Bronchial epithelial cell (primary cell): ENCODE measurements at places on chromosomes 13 and 19. TPM values are rescaled to one million over a fixed set of nuclear protein-coding genes. Genes with fewer than 3 reads are reported as not detected.

The RNF113B gene
- not detected in 2 replicates for total RNA-seq

The SERTAD3 gene
- total RNA-seq, result 23.2 and 33.7 TPM in 2 replicates

The HRC gene
- total RNA-seq, result not detected in 2 replicates

The ZNF66 gene
- 1.6 and 1.8 TPM in 2 replicates for total RNA-seq

The PTPRH gene
- total RNA-seq, result 3.9 and 7.4 TPM in 2 replicates

The MCEMP1 gene
- total RNA-seq, result not detected in 2 replicates

The CXCL17 gene
- total RNA-seq, result 1.1 and 5.8 TPM in 2 replicates

The CPAMD8 gene
- total RNA-seq, result 0.53 and 1.9 TPM in 2 replicates

The IGFL2 gene
- total RNA-seq, result 2.4 TPM in 1 of 2 replicates, not detected in the other

The VAV1 gene
- 0.51 and 0.53 TPM in 2 replicates for total RNA-seq

The UBE2L5 gene
- not detected in 2 replicates for total RNA-seq

The GRIN3B gene
- 0.26 and 0.38 TPM in 2 replicates for total RNA-seq

The VSTM1 gene
- not detected in 2 replicates for total RNA-seq

The ERCC1 gene
- total RNA-seq, result 65.0 and 78.5 TPM in 2 replicates

The COX6B2 gene
- total RNA-seq, result 0.26 and 0.64 TPM in 2 replicates

The ZNRF4 gene
- not detected in 2 replicates for total RNA-seq

The DACH1 gene
- total RNA-seq, result not detected in 2 replicates

The RASGRP4 gene
- not detected in 2 replicates for total RNA-seq

The KLF1 gene
- total RNA-seq, result not detected in 2 replicates

The HSPB6 gene
- total RNA-seq, result 0.13 and 1.3 TPM in 2 replicates

The KLK1 gene
- not detected in 2 replicates for total RNA-seq

The CAMSAP3 gene
- 2.4 and 7.0 TPM in 2 replicates for total RNA-seq

The ADGRE1 gene
- total RNA-seq, result not detected in 2 replicates

The YJEFN3 gene
- total RNA-seq, result 0.38 and 0.79 TPM in 2 replicates

The MAST3 gene
- 0.79 and 2.2 TPM in 2 replicates for total RNA-seq

The CD37 gene
- not detected in 2 replicates for total RNA-seq

The DCLK1 gene
- under 0.01 and 0.13 TPM in 2 replicates for total RNA-seq

The ZNF541 gene
- total RNA-seq, result not detected in 2 replicates

The RTBDN gene
- total RNA-seq, result not detected in 2 replicates
